ENCODE measurements at places on chromosomes 12 and 14.

GRCh38 chr12:128789356-128789929 lies 34.3 kb downstream of the SLC15A4 start:
- DNase-seq: no peak

DNA sequence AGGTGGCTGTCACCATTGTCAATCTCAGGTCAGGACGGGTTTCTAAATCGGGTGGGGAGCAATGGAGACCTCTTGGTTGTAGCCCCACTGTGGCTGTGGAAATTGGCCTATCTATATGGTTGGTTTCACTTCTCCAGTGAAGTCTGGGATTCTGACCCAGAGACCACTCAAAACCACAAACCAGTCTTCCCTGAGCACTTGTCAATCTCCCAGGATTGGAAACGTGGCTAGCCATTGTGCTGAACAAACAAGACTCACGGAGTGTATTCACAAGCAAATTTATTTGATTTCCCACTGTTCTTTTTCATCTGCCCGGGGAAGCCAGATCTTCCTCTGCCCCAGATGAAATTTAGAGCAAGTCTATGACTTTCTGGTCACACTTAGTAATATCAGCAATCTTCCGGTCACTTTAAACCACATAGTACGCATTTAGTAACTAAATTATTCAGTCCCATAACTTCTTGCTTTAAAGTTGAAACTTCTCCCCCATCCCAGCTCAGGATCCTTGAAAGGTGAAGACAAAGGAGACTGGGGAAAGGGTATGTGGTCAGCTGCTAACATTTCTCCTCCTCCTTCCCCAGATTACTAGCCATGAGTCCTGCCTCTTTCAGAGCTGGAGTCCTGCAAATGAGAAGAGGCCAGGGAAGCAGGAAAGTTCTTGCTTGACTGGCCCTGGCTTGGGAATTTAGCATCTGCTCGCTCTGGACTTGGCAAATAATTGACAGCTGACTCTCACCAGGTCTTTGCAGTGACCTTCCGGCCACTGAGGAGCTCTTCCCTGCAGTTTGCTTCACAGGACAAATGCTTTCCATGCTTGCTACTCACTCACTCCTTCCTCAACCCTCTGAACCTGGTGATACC lies 123.2 kb upstream of the MAX start:
- DNase-seq: no peak

GRCh38 chr14:100654814-100655740 lies 67.9 kb upstream of the BEGAIN start:
- DNase-seq: no peak

GRCh38 chr14:89892953-89893352 lies 61.6 kb downstream of the EFCAB11 start:
- no peak for DNase-seq

- no peak for DNase-seq
These were observed 3.0 kb upstream of the FNTB start for GRCh38 chr14:64983439-64984310.

GRCh38 chr12:40473962-40474361 lies 218.3 kb upstream of the CNTN1 start:
- DNase-seq: no peak

DNA sequence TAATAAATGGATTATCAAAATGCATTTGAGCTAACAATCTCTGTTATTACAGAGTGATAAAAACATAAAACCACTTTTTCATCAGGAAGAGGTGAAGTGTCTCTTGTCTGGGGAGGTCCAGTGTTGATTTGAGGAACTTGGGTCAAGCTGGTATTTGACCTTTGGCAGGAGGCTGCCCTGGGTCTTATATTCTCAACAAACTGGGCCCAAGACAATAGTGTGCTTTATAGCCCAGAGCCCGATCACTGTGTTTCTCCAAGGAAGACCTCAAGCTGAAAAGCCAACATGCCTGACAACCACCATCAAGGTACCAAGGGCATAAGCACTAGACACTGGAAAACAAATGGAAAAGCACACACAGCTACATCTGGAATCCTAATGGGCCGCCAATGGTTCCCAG lies 137.0 kb downstream of the SLC25A21 start:
- DNase-seq: no peak

GRCh38 chr14:51962711-51963110 lies 26.6 kb upstream of the RTRAF start:
- DNase-seq: no peak

GRCh38 chr14:50768680-50769079 lies 62.3 kb downstream of the NIN start:
- no peak for DNase-seq

- DNase-seq: no peak
These were observed 118.7 kb upstream of the TMCC3 start for GRCh38 chr12:94769047-94769420.

GRCh38 chr14:88505621-88506020 lies 49.2 kb downstream of the PTPN21 start:
- no peak for DNase-seq

GRCh38 chr12:50344245-50344644 lies 52.2 kb downstream of the FAM186A start:
- DNase-seq: no peak

GRCh38 chr12:59500915-59501314 lies 94.9 kb upstream of the SLC16A7 start:
- DNase-seq: no peak

DNA sequence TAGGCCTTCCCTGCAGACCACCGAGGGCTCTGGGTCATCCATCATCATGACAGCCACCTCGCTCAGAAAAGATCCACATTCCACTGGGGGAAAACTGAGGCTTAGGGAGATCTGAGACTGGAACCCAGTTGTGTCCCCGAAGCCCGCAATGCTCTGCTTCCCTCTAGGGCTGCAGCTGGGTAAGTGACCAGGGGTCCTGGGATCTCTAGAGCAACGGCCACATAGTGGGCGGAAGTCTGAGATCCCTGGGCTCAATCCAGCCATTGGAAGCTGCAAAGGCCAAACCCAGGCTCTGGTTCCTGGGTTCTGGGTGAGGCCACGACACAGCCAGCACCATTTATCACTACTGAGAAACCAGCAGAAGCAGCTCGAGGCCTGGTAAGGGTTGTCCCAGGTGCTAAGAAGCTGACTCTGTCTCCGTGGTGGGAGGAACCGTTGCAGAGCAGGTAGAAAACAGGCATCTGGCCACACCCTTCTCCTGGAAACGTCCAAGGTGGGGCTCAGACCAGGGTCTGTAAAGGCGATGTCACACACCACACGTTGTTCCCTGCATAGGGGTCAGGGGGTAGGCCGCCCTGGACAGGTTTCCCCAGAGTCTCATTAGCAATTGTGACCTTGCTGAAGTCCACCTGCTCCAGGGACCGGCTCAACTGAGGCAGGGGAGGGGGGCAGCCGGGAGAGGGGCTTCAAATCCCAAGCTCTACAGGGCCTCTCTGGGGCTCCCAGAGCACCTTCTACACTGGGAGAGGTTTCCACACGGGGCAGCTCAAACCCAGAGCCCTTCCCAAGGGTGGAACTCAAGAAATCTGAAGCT lies 38.6 kb downstream of the BCL11B start:
- no peak for DNase-seq

DNA sequence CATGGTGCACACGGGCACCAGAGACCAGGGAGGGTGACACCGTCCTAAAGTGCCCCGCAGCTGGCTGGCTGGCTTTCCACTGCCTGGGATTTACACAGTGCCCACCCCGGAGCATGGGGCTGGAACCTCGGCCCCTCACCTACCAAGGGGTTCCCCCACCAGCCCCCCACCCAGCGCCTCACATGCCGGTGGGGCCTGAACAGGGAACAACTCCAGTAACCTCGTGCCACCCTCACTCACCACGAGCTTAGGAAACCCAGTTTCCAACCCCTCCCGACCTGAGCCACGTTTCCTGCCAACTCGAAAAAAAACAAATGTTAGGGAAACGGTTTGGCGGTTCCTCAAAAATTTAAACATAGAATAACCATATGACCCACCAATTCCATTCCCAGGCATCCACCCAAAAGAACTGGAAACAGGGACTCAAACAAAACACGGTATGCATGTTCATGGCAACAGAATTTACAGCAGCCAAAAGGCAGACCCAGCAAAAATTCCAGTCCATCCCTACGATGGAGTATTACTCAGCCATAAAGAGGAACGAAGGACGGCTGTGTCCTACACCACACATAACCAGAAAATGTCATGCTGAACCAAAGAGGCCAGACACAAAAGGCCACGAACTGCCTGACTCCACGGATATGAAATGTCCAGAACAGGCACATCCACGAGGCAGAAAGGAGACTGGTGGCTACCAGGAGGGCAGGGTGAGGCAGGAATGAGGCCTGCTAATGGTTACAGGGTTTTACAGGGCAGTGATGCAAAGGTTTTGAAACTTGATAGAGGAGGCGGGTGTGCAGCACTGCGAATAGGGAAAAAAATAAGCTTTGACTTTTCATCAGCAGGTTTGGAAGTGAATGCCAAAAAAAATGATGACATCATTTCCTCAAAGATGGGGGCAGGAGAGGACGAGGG lies 68.9 kb downstream of the NCOR2 start:
- DNase-seq: no peak

DNA sequence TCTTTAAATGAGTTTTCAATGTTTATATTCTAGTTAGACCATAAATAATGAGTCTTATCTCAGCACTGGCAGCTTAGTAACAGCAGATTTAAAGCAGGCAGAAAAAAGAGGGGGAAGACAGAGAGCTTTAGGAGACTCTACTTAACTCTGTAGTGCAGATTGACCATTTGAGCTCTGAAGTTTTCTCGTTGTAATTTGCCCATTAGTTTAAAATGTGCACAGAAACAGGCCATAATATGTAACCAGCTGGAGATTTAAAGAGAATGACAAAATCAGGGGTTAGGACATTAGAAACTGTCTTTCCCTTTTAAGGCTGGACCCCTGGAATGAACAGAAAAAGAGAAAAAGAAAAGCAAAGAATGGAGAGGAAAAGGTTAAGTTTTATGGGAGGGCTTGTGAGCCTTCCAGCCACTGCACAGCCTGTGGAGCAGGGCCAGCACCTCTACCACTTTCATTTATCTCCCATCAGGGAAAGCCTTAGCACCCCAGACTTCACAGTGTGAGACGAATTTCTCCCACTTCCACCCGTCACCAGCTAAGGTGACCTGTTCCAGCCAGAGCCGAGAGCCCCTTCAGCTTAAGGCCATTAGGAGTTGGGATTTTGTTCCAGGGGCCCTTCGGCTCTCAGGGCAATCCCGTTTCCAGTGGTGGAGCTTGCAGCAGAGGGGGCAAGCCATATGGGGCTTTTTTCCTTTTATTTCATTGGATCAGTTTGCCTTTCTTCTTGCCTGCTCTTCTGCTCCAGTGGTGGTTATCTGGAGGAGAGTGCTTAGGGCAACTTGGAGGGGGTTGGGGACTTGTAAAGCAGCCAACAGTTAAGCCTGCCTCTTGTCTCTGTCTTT lies 8.0 kb downstream of the IL22 start:
- DNase-seq: no peak

- no peak for DNase-seq
These were observed 535.0 kb downstream of the FOXG1 start for GRCh38 chr14:29301571-29301970.

DNA sequence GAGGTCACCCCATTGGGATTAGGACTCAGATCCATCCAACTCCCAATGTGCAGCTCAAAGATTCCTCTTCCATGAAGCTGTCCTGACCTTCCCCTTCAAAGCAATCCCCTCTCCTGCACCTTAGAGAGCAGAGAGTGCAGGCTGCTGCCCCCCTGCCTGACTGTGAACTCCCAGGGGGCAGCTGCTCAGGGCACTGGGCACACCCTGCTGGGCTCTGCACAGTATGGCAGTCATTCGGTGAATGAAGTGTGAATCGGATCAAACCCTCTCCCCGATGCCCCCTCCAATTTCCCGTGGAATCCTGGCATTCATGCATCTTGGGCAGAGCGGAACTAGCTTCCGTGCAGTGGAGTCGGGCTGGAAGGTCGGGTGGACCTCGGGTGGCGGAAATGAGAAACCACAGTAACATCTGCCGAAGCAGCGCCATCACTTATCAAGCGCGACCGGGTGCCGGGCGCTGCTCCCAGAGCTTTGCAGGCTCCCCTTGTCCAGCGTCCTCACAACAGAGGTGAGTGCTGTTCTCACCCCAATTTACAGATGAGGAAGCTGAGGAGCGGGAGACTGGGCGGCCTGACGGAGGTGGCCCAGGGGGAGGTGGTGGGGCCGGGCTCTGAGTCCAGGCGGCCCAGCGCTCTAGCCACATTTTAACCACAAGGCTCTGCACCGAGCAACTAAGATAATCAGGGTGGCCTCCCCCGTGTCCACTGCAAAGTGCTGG lies 14.7 kb downstream of the GALNT9 start:
- DNase-seq: no peak

DNA sequence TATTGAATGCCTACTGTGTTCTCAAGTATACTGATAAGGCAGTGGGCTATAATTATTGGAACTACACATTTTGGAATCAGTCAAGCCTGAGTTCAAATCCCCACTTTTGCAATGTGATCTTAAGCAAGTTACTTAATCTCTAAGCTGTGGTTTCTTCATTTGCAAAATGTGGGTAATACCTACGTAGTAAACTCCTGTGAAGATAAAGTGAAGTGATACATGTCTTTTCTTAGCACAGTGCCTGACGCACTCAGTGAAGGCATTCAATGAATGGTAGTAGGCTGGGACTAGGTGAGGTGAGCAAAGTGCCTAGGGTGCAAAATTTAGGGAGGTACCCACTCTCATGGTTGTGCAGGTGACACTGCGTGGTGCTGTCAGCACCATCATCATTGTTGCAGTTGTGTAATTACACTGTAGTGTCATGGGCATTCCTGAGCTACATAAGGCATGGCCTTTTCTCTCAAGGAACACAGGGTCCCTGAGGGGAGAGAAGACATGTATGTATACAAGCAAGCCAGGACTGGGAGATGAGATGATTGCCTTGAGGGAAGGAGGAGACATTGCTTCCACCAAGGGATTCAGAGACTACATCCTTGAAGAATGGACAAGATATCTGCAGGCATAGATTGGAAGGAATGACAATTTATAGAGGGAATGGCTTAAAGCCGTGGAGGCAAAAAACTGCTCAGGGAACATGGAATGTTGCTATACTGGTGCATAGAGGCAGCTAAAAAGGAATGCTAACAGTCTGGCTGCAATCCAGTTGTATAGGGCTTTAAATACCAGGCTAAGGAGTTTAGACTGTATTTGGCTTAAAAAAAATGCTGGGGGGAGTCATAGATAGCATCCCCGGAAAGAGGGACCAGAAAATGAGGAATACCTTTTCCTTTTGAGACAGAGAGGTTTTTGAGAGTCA lies 129.2 kb upstream of the ARHGAP5 start:
- DNase-seq: no peak

- DNase-seq: no peak
These were observed 38.5 kb downstream of the CCDC60 start for GRCh38 chr12:119373001-119373400.

DNA sequence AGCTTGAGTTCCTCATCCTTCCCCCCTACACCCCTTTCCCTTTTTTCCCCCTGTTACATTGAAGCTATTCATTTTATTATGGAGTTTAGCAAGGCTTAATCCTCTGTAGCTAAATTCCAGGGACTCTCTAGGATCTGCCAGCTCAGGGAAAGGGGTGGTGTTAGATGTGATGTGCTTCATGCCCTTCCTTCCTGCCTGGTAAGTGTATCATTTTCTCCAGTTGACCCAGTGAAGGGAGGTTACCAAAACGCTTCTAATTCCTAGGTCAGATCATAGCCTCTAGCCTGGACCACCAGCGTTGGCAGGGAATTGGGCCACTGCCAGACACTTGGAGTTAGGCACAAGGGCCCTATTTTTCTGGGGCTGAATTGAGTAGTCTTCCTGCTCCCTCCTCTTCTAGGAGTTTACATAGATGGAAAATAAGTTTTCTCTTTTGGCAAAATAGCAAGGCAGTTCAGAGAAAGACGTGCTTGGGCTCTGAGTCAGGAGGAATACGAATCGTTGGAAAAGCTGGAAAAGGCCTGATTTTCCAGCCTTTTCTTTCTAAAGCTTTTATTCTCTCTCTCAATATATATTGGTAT lies 88.3 kb downstream of the NPAS3 start:
- no peak for DNase-seq

Measured in omental fat pad (tissue), 4 donors.